Muscle of arm (tissue), 14 donors: ENCODE measurements at places on chromosomes 7 and 10.

GRCh38 chr7:134854816-134855215 lies 75.4 kb downstream of the CALD1 start:
- DNase-seq: no peak

DNA sequence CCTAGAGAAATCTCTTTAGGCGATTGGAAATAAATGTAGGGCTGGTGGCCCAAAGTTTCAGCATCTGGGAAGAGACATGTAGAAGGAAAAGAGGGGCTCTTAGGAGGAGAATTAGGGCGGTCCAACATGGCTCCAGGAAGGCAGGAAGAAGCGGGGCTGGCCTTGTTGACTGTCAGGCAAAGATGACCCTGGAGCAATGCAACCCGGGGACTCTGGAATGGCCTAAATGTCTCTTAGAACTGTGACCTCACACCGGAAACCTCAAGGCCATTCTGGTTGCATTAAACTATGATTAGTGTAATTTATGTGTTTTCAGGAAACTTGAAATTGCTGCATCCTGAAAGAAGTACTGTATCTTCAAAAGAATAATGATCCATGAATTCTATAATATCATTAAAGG lies 66.8 kb downstream of the NRP1 start:
- DNase-seq: no peak

GRCh38 chr7:103690242-103690974 lies 244.4 kb upstream of the SLC26A5 start:
- DNase-seq: no peak

- DNase-seq: peak; percentile 2
Measured at GRCh38 chr7:122544463-122544862, 154.5 kb downstream of the RNF133 start.

GRCh38 chr7:114851406-114852061 lies 70.4 kb upstream of the MDFIC start:
- peak; percentile 10 for DNase-seq
